ENCODE measurements at places on chromosomes 2 and 18.

DNA sequence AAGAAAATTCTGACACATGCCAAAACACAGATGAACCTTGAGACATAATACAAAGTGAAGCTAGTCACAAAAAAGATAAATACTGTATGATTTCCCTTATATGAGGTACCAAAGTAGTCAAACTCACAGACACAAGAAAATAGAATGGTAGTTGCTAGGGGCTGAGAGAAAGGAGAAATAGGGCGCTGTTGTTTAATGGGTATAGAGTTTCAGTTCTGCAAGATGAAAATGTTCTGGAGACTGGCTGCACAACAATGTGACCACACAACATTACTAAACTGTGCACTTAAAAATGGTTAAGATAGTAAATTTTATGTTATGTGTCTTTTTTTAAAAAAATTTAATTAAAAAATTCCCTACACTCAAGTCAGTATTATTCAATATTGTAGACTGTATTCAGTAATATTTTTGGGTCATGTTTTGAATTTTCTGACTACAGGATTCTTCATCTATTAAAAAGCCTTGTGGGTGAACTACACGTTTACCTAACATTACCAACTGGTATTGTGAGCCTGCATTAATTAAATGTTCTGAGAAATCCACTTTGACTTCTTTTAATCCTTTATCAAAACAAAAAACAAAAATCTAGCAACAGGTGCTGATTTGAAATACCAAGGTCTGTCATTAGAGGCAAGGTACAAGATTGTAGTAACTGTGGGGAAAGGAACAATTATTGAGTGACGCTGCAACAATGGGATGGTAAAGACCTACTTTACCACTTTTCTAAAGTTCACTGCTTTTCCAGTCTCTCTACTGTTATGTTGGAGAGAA, 140.8 kb upstream of the ZFP36L2 start:
- DNase-seq = no peak

DNA sequence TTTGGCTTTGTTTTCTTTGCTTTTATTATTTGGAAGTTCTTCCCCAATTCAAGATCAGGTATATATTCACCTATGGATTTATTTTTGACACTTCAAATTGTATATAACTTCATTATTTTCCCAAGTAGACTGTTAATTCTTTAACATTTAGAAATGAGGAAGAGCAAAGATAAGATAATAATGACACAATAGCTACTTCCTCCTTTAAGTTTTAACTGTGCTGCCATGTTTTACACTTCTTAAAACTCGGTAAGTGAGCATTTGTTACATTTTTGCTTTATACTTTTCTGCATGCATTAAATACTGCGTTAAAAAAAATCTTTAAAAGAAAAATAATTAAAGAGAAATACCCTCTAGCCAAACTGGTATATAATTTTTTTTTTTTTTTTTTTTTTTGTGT, 32.5 kb downstream of the SLC66A3 start:
- DNase-seq = no peak

DNA sequence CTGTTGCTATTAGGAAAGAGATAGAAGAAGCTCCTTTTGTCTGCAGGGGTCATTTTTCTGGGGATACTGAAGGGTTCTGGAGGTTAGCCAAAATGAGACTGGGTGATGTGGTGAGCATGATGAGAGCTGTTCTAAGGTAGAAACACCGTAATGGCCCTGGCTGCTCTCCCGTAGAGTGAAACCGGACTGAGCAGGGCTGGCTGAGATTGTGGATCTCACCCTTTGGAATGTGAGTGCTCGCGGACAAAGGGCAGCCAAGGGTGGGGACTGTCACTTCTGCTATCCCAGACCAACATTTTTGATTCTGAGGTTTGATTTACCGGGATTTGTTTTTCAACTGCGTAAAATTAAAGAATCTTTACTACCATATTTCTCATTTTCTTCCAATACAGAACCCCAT, 36.2 kb downstream of the TNFRSF11A start:
- DNase-seq = no peak

DNA sequence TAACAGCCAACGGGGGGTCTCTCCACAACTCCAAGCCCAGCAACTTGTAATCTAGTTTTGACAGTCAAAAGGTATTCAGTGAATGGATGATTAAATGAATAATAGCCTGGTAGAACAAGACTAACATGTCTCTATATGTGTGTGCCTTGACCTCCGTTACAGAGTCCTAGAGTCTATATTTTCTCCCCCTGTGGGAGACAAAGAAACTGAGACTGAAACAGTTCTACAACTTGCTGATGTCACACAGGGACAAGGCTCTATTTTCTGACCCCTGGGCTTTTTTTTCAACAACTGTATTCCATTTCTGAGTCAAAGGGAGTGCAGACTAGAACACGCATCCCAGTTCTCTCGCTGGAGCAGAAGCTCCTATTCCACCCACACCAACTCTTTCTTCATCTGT, 223.6 kb upstream of the AGAP1 start:
- no peak for DNase-seq

GRCh38 chr2:165056564-165056963, 101.2 kb upstream of the SLC38A11 start:
- no peak for DNase-seq

- DNase-seq = no peak
These were observed 11.2 kb downstream of the CASP10 start for GRCh38 chr2:201194097-201194496.

- no peak for DNase-seq
These were observed 338.1 kb upstream of the RAB6C start for GRCh38 chr2:129641371-129641770.

- DNase-seq = no peak
These were observed 322.8 kb downstream of the LRRTM4 start for GRCh38 chr2:77199411-77199810.

- no peak for DNase-seq
These were observed 894.5 kb upstream of the POU3F3 start for GRCh38 chr2:103959174-103960128.

DNA sequence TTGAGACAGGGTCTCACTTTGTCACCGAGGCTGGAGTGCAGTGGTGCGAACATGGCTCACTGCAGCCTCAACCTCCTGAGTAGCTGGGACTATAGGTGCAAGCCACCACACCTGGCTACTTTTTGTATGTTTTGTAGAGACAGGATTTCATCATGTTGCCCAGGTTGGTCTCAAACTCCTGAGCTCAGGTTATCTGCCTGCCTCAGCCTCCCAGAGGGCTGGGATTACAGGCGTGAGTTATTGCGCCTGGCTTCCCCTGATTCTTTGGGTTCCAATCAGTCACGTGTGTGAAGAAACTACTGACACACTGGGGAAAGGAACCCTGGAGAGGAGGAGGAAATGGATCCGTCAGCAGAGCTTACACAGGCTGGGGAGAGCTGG, 22.3 kb upstream of the RAB10 start:
- DNase-seq = no peak

DNA sequence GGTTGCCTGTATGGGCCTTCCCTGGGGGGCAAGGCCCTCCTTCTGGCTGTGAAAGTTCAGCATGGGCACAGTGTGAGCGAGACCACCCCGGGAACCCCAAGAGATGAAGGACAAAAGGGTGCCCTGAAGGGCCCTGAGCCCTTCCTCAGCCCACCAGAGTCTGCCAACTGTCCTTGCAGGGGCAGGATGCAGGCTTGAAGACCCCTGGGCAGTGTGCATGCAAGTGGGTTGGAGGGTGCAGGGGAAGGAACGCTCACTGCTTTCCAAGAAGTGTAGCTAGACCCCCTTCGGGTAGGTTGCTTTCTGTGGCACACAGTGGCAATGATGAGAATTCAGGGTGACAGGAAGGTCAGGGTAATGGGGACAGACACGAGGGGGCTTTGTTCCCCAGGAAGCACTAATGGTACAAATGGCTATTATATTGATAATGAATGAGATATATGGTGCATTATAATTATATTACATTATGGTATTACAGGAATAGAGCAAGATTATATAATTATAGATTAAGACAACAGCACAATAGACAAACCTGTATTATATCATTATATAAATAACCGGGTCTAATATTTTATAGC, 228.7 kb downstream of the ATAD2B start:
- DNase-seq = no peak

GRCh38 chr2:203886661-203887151, 19.1 kb downstream of the CTLA4 start:
- no peak for DNase-seq

GRCh38 chr18:58412844-58413666, 215.8 kb downstream of the ALPK2 start:
- no peak for DNase-seq

All from stimulated activated CD4-positive, alpha-beta T cell treated with anti-CD3 and anti-CD28 coated beads, Interleukin-12 subunit alpha, Interleukin-12 subunit beta, amount 100 ng/mL, for 24 hours (primary cell).